Activated naive CD8-positive, alpha-beta T cell treated with anti-CD3 and anti-CD28 coated beads, Interleukin-2, amount 50 U/mL, for 16 hours (primary cell): ENCODE measurements at places on chromosomes 4 and X.

DNA sequence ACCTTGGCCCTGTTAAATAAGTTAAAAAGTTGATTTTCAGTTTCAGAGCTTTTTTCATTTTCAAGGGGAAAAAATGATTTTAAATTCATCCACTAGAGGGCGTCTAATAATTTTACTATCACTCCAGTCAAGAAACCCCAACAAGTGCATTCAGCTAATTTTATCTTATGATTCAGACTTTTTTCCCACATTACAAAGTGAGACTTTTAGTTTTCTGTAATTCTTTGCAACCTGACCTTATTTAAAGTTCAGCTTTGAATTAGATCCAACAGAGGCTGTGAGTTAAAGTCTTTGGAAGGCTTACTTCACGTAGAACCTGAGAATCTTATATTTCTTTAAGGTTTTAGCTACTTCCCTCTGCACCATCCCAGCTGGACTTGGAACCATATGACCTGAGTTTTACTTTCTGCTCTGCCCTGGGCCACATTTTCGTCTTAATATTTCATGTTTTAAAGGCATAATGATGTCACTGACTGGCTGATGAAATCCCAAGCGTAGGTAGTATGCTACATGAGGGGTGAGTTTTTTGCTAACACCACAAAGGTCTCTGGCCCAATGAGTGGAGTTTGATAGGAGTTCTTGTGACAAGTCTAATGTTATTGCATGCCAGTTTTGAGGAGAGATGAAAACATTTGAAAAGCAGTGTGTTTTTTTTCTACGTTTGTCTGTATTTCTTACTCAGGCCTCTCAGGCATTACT, 7.2 kb downstream of the GNRHR start:
- DNase-seq = no peak

DNA sequence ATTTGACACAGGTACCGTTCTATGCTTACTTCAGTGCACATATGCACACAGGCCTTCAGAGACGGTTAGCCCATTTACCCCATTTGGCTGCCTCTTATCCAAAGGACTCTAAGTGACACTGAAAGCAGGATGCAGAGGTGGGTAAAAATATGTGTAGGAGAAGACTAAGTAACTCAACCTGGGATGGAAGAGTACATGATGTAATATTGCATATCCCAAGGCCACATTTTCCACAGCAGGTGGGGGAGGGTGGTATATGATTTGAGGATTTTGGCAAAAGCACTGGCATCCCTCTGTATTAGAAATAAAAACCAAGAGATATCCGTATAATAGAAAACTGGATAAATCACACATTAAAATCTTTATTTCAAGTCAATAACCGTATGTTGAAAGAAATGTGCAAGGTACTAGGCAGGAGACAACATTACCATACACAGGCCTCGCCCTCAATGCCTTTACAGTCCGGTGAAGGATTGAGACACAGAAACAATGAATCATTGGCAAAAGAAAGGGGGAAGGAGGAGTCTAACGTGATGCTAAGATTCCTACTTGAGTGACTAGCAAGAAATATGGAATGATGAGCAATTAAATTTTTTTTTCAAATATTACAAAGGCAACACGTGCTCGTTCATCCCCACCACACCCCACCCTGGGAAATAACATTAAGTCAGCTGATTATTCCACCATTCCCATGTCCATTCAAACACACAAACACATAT, 161.0 kb upstream of the RASGEF1B start:
- DNase-seq = no peak

GRCh38 chr4:3010577-3010976, 47.2 kb downstream of the GRK4 start:
- DNase-seq = no peak

GRCh38 chr4:55733932-55734331, 85.7 kb upstream of the EXOC1L start:
- DNase-seq = no peak

DNA sequence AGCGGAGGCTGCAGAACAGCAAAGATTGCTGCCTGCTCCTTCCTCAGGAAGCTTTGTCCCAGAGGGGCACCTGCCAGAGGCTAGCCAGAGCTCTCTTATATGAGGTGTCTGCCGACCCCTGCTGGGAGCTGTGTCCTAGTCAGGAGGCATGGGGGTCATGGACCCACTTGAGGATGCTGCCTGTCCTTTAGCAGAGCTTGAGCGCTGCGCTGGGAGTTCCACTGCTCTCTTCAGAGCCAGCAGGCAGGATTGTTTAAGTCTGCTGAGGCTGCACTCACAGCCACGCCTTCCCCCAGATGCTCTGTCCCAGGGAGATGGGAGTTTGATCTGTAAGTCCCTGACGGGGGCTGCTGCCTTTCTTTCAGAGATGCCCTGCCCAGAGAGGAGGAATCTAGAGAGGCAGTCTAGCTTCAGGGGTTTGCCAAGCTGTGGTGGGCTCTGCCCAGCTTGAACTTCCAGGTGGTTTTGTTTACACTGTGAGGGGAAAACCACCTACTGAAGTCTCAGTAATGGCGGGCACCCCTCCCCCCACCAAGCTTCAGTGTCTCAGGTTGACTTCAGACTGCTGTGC, 10.9 kb downstream of the DCK start:
- no peak for DNase-seq

GRCh38 chrX:14607446-14607985, 78.2 kb downstream of the GLRA2 start:
- DNase-seq = no peak

GRCh38 chrX:104113222-104113965, 1.1 kb downstream of the ZCCHC18 start:
- peak; percentile 2 for DNase-seq

DNA sequence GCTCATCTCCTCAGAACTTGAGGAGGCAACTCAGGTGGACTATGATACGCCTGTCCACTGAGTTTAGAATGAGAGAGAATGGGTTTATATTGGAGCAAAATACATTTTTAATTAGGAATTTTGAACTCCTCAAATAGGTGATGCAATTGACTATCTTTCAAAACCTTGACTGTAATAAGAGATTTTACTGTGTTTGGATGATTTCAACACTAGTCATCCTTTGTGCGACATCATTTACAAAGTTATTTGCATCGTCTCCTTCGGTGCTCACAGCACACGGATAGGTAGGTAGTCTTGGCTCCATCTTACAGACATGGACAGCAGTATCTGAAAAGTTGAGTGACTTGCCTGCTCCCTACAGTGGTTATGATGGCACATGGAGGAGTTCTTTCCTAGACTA, 67.0 kb downstream of the AASDH start:
- DNase-seq = no peak

- no peak for DNase-seq
These were observed 1153.0 kb downstream of the C4orf33 start for GRCh38 chr4:130249002-130249401.
